ENCODE measurements at places on chromosomes 7 and 10.

DNA sequence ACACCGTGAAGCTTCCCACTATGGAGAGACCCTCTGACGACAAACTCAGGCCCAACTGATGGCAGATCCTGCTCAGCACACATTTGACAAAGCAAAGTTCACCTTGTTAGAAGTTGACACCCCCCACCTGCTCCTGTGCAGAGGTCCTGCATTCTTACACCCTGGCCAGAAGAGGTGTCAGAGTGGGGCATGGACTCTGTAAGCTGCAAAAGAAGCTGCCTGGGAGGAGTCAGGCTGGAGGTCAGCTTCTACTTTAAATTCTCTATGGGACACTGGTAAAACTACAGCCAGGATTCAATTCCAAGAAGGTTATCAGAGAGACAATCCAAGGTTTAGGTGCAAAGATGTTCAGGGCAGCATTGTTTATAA is 20.0 kb upstream of the TNS3 start:
- no peak for DNase-seq

DNA sequence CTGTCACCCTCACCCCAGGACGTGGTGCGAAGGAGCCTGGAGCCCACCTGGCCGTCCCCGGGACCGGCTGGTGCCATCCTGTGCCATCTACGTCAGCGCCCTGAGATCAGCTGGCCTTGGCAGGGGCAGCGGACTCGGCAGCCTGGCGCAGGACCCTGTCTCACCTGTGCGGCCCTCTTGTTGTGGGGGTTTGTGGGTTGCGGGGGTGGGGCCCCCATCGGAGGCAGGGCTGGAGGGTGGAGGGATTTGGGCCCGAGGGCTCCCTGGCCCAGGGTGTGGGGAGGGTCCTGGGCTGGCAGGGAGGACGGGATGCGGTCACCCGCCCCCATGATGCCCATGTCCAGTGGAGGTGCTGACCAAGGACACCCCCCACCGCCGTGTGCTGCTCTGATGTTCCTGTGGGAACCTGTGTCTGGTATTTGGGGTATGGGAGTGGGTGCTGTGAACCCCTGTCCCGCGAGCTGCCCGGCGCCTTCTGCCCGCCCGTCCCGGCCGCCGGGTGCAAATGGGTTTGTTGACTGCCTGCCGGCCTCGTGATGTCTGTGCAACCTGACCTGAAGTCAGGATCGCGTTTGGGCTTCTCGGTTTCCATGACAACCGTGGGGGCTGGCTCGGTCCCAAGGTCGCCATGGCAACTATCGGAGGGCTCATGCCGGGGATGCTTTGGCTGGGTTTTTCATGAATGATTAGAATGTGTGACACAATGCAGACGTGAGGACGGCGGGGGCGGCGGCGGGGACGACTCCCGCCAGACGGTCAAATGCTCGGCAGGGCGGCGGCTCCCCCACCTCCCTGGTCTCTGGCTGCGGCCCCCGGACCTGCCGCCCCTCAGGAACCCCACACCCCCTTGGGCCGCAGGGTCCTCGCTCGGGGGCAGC is 7.3 kb downstream of the MAFK start:
- DNase-seq = no peak

- no peak for DNase-seq
Observed at GRCh38 chr7:38839851-38840250, 69.1 kb downstream of the VPS41 start.

- DNase-seq = no peak
Observed at GRCh38 chr10:17643339-17643754, 604 bp upstream of the STAM start.

GRCh38 chr7:151438864-151439601 is 908 bp downstream of the CRYGN start:
- no peak for DNase-seq

DNA sequence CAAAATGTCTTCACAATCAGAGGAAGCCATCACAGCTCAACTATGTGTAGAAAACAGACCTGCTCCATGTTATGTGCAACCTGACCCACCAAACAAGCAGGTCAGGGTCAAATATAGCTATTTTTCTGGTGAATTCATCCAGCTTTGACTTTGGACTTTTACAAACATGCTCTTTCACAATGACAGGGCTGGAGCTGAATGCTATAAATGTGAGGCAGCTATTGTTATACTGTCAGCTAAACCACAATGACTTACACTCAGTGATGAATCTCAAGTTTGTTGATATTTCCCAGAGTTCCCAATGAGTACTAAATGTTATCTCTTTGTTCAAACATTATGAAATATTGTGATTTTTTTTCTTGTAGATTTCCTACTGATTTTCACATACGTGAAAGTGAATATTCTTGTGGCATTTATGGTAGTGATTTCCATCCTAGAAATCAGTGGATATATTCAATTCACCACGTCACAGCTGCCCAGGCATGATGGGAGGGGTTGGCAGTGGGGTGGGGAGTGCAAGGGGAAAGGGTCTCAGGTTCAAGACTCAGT is 2.5 kb upstream of the ITIH2 start:
- no peak for DNase-seq

- peak; percentile 19 for DNase-seq
Observed at GRCh38 chr10:84194424-84195043, at the start of gene CDHR1. CDHR1 (plus strand) TSS chr10:84194537; CDS start chr10:84194761, 224 bp downstream.

DNA sequence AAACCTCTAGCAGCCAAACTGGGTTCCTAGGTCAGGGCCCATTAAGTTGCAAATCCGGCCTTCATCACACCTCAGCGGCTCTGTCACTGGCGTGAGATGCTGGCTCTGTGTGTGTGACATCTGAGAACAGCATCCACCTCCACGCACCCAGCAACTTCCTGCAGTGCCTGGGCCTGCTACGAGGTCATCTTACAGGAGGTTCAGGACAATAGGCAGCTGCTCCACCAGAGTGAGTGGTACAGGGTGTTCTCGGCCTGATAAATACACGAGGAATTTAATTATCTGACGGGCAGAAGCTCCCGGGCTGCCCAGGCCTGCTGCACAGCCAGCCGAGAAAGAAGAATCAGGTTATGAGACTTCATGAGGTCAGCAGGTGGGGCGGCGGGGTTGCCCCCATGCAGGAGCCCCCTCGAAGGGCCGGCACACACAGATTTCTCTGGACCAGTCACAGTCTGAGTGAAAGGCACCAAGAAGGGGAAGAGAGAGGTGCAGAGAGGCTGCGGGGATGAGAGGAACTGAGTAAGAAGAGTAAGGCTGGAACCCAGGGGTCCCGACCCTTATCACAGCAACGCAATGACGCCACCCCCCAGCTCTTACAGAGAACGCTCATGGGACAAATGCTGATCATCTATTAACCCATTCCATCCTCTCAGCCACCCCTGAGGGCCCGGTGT is 49.3 kb downstream of the CALML3 start:
- DNase-seq = no peak

DNA sequence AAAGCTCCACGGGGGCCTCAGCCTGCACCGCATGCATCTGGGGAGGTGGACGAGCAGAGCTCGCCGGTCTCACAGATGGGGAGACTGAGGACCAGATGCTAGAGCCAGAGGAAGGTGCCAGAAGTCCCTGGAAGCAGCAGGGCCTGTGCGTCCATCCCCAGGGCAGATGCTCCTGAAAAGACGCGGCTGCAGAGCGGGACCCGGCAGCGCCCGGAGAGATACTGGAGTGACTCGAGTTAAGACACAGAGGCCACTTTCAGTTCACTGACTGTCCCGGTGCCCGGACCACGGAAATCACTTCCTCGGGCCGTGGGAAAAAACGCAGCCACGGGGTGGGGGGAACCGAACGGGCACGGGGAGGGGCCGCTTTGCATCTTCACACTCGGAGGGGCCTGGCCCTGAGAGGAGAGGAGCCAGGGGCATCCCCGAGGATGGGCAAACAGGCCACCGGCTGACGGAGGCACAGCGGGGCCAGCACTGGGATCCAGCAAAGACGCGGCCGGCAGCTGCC is 85.4 kb downstream of the FOXL3 start:
- DNase-seq = no peak

DNA sequence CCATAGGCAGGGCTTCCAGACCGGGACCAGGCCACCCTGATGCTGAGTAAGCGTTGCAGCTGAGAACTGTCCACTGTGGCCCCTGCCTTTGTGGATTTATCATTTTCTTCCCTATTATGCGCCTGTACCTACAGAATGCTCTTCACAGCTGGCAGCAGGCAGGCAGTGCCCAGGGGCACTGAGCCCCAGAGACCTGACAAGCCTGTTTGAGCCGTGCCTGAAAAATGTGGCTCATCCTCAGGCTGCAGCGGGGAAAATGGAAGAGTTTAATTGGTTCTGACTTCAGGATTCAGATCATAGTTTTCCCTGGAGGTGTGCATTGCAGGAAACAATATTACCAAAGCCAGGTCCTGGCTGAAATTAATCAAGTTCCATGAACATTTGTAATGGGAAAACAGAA is 200.2 kb downstream of the ZNF438 start:
- no peak for DNase-seq

- DNase-seq = no peak
Observed at GRCh38 chr7:55209366-55209765, 155.8 kb upstream of the LANCL2 start.

DNA sequence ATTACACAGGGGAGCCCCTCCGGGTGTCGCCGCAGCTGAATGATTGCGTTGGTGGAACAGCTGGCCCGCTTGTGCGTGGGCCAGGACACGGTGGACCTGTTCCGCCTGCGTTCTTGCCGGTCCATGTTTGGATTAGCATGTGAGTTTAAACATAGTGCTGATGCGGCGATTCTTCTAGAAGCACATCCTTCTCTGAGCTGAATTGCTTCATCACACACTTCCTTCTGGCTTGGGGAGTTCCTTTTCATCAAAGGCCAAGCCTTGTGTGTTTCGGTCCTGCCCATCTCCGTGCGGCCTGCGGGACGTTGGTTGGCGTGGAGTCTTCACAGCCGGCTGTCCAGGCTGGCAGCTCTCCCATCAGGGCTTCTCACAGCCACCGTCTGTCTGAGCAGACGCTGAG is 45.5 kb upstream of the SLC29A4 start:
- no peak for DNase-seq
